NCI-H187 (cell line): ENCODE measurements at places on chromosomes 16 and 17.

DNA sequence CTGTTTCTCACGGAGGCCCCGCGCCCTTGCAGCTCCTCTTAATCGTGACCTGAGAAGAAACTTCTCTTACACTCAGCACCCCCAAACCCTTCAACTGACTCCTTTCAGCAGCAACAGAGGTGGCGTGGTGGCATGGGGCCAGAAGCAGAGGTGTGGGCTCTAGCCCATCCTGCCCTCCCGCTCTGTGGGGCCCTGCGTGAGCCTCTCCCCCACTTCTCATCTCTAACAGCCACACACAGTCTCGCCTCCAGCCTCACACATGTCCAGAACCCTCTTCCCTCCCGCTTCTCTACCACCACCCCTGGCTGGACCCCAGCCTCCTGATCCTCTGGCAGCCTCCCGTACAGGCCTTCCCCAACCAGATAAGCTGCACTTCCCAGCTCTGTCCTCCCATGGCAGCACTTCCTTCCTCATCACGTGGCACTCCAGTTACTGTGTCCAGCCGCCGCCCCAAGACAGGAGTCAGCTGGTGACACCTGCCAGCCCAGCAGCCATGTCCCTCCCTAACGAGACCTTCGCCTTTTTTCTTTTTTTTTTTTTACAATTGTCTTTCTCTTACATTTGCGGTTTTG lies 30.5 kb downstream of the NSMCE1 start:
- DNase-seq: no peak

DNA sequence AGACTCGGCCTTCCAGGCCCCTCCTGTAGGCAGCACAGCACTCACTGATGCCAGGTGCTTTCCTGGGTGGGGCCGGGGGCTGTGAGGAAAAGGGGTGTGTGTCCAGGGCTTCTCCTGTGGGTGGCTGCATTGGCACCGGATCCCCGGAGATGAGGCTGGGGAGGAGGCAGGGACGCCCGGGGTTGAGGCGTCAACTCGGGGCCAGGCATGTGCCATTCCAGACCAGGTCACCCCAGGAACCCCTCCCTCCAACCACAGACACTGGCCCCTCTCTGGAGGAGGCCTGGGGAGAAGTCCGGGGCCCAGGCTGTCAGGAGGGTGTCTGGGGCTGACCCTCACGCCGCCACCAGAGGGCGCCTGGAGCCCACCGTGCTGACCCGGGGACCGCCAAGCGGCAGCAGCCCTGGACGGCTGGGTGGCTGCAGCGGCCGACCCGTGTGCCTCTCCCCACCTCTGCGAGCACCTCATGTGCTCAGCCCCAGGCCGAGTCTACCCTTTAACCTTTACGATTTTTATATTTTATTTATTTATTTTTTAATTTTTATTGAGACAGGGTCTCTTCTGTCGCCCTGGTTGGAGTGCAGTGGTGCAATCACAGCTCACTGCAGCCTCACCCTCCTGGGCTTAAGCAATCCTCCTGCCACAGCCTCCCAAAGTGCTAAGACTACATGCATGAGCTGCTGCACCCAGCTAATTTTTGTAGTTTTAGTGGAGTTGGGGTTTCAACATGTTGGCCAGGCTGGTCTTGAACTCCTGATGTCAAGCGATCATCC lies 3.2 kb upstream of the METRN start:
- DNase-seq: peak; percentile 56

DNA sequence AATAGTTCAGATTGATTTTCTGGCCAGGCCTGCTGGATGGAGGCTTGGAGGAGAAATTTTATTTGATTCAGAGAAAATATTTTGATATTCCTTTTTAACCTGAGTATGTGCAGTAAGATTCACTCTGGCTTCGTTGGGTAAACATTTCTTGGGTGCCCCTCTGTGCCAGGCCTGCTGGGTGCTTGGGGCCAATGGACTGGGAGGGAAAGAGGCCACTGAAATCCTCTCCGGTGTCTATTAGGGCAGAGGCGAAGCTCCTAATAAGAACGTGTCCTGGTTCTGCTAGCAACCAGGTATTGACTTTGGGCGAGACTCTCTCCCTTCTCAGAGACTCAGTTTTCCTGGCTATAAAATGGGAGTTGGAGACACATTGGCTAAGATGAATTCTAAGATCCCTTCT lies 122.5 kb downstream of the CYLD start:
- DNase-seq: no peak

DNA sequence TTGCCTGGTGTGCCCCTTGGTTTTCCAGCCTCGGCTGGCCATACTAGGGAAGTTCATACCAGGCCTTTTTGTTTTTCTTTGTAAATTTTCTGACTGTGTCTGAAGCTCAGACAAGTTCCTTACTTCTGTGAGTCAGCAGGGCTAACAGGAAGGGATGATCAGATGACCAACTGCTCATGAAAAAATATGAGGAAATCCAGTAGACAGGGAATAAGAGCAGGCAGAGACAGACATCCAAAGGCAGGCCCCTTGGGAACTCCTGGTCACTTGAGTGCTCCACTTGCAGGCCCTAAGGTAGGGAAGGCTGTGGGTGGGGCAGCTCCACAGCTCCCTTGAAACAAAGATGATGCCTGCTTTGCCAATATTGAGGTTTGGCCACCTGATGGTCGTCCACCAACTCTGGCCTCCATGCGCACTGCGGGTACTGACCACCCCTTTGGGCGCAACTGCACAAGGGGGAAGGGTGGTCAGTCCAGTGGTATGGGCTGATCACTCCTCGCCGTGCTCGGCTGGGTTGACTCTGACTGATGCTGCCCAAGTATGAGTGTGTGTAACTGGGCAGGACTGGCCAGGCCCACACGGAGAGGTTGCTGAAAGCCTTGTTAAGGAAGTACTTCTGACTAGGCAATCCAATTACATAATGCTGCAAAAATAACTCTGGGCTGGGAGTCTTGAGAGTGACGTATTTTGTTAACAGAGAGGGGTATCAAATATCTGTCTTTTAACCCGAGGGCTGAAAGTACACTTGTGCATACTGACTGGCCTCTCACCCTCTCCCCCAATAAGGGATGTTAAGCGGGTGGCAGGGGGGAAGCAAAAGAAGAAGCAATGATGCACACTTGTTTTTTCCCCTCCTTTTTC lies 20.8 kb upstream of the ZFHX3 start:
- DNase-seq: no peak

DNA sequence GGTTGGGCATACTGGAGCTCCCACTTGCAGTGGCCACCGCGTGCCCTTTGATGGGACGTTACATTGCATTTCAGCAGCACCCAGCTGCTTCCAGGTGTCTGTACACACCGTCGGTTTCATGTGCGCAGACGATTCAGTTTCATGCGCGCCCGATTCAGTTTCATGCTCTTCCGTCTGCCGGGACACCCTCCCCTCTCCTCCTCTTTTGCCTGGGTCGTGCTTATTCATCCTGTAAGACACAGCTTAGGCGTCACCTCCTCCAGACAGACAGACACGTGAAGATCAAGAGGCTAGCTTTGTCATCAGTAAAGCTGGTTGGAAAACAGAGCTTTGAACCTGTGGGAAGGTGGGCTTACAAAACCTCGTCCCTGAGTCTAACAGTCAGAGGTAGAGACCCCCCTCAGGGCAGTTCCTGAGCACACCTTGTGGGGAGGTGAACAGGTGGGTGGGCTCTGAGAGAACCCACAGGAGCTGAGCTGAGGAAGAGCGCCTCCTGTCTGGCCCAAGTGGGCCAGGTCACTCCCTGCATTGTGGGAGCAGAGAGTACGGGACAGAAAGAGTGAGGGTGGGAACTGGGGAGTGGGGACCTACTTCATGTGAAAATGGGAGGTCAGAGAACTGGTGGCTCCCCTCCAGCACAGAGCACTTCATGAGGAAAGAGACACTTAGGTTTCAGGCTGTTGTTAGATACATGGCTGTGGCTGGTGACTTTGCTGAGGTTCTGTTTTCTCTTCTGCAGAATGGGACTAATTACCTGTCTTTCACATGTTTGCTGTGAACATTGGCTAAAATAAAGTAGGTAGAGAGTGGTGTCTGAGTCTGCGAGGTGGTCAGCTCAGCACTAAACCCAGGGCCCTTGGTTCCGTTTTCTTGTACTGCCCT lies 122.1 kb downstream of the SNX29 start:
- no peak for DNase-seq

DNA sequence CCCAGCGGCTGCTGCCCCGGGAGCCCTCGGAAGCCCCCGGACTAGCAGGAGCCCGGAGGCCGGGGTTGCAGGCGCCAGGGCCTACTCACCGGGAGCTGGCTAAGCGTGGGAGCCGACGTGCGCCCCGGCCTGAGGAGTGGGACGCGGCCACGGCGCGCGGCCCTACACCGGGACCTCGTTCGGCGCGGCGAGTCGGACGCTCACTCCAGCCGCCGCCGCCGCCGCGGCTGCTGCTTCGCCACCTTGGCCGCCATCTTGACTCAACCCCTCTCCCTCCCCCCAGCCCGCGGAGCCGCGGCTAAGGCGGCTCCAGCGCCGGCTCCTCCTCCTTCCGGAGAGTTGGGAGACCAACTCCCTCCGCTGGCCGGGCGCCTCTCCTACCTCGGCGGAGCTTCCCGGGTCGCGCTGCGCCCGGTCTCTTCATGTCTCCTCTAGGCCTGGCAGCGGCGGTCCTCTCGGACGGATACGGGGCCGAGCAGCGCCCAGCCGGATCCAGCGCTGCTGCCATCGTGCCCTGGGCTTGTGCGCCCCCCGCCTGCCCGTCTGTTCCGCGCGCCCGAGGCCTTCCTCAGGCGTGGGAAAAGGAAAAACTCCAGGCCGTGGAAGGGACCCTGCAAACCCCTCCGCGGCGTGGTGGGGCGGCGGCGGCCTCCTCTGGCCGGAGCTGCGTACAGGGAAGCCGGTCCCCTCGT lies at the start of gene NCOR1:
NCOR1 (minus strand) TSS at position 262 of the 692 bp plus-strand sequence. CDS start 20,965 bp downstream, outside the sequence.
- DNase-seq: peak; percentile 40

DNA sequence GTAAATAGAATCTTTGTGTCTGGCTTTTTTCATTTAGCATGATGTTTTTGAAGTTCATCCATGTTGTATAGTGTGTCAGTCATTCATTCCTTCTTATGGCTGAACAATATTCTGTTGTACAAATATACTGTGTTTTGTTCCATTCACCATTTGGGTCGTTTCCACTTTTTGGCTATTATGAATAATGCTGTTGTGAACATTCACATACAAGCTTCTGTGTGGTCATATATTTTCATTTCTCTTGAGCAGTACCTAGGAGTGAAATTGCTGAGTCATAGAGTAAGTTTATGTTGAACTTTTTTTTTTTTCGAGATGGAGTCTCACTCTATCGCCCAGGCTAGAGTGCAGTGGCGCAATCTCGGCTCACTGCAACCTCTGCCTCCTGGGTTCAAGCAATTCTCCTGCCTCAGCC lies 32.3 kb upstream of the TAOK1 start:
- DNase-seq: no peak

- no peak for DNase-seq
Observed at GRCh38 chr17:28737770-28738679, 5.8 kb upstream of the TRAF4 start.

GRCh38 chr17:79923974-79924638 lies 84.9 kb upstream of the CBX4 start:
- no peak for DNase-seq

DNA sequence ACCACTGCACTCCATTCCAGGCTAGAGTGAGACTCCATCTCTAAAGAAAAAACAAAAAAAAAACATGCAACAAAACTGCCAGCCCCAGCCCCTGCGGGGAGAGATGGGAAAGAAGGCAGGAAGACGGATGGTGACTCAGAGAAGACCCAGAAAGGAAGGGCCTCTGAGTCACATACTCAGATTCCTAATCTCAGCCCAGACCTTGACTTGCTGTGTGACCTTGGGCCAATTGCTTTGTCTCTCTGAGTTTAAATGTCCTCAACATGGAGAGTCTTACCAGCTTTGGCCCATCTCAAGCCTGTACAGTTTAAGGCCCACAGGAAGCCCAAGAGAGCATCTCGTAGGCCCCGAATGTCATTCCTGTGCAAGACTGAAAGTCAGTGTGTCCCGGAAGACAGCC lies 86.5 kb upstream of the LHX1 start:
- no peak for DNase-seq

DNA sequence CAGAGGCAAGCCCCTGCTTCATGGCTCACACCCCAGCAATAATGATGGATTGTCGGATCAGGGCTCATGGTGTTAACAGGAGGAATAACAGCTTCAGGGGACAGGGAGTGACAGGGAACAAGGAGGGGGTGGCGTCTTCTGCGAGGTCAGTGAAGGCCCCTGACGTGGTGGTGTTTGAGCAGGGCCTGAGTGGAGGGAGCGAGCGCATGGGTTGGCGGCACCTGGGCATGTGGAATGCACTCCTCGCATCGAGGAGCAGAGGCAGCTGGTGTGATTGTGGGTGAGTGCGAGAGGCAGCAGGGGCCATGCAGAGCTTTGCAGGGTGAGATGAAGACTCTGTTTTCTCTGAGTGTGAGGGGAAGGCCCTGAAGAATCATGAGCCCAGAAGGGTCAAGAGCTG lies 33.3 kb downstream of the CLUAP1 start:
- no peak for DNase-seq

GRCh38 chr16:73703891-73704290 lies 592.7 kb upstream of the PSMD7 start:
- DNase-seq: no peak

GRCh38 chr16:89166696-89167424 lies 4.7 kb upstream of the CDH15 start:
- DNase-seq: no peak

DNA sequence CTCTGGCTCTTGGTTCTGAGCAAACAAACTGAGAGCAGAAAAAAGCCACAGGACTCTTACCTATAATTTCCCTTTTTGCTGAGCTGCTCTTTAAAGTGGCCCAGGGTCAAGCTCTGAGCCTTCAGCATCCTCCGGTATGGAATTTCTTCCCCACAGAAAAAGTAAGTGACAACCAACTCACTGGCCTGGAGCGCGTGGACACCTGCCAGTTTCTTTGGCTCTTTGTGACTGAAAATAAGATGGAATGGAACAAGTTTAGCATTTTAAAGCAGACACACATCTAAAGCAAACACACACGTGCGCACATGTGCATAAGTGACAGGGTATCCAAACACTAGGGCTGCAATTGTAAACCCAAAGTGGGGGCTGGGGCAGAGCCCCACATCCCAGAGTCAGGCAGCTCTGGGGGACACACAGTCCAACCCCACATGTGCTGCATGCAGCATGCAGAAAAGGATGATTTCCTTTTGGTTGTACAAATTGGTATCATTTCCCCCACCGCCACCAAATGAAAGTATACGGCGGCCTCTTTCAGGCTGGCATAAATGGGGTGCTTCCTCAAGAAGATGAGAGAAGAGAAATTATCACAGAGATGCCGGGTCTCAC lies 27.5 kb downstream of the AXIN2 start:
- no peak for DNase-seq

DNA sequence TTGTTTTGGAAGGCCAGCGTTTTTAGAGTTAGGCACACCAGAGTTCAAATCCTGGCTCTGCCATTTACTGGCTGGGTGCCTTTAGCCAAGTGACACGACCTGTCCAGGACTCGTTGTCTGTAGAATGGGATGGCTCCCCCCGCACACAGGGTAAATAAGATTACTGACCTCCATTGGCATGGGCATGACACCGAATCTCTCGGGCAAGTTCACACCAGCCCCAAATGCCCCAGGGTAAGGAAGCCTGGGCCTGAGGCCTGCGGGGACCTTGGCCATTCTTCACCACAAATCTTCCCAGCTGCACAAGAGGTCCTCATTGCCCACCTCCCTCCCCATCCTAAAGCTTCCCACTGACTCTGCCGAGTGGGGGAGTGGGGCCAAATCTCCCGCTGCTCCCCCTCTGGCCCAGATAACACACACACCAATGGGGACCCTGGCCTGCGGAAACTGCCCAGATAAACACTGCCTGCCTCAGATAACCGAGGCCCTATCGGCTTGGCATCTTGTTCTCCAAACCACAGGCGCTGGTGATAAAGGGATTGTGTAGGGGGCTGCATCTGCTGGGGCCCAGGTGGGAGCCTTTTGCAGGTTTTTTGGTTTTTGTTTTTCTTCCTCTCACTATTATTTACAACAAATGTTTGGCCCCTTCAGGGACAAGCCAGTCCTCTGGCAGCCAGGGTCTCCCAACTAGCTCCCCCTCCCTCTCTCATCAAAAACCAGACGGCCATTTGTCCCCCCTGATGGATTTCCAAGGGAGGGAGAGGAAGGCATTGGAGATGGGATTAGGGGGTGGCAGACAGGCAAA lies 75.0 kb upstream of the LHX1 start:
- no peak for DNase-seq
